ENCODE measurements at places on chromosomes 3 and 15.

DNA sequence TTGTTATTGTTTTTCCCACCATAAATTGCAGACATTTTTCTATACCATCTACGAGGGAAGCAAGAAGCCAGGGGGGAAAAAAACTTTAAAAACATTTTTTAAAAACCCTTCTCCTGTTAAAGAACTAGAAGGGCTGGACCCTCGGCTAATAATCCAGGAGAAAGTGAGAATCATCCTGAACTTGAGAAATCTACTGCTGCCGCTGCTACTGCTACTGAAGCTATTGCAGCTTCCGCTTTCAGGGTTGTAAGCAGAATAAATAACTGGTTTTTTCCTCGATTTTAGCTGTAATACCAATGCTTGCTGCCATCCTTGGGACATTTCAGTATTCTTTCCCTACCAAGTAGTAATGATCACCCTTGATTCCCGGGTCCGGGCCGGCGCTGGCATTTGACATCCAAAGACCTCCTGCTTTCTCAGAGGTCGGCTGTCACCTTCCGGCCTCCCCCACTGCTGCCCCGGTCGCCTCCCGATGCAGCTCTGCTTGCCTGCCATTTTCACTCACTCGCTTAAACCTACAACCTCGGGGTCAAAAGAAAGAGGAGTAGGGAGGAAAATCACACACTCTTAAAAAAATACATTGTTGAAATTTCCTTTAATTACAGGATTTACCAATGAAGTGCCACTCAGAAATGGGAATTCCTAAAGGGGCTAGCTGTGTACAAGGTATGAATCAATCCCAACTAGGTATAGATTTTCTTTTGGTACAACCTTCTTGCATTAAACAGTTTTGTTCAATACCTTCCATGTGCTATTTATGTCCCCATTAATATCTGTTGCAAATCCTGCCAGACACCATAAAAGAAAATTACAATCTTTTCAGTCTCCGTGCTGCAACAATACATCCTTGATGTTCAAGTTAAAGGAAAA, 674 bp upstream of the MECOM start:
- no peak for DNase-seq

DNA sequence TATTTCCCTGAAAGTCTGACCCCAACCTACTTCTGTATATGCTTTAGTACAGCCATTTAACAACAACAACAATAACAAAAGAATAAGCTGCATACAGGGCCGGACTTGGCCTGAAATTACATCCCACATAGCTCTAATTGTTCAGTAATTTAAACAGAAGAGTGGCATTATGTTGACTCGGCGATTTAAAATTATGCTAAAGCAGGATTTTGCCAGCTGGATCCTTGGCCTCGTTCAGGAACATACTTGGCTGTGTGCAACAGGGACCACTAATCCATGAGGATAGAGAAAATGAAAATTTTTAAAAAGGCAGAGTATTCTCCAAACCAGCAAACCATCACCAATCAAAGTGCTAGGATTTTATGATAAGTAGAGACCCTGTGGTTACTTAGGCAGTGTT, 433.1 kb upstream of the RBMS3 start:
- no peak for DNase-seq

- no peak for DNase-seq
Measured at GRCh38 chr3:24299806-24300626, 194.6 kb downstream of the THRB start.

GRCh38 chr3:89046661-89047060, 60.8 kb upstream of the EPHA3 start:
- no peak for DNase-seq

GRCh38 chr3:8702560-8702959, 31.0 kb upstream of the CAV3 start:
- DNase-seq: no peak

DNA sequence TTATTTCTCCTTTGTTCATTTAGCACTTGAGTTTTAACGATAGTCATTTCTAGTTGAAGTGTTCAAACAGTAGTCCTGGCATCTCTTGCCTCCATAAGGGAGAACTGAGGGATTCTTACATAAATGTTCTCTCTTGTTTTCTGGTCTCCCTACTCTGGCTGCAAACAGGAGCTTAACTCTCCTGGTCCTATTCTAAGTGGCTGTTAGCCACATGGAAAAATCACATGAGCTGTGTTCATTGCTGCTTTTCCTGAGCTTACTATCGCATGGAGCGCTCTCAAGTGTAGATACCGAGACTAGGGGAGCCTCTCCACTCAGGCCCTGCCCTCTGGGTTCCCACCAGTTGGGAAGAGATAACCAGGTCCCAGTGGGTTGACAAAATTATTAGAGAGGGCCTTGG, 403.1 kb upstream of the TPM1 start:
- no peak for DNase-seq

DNA sequence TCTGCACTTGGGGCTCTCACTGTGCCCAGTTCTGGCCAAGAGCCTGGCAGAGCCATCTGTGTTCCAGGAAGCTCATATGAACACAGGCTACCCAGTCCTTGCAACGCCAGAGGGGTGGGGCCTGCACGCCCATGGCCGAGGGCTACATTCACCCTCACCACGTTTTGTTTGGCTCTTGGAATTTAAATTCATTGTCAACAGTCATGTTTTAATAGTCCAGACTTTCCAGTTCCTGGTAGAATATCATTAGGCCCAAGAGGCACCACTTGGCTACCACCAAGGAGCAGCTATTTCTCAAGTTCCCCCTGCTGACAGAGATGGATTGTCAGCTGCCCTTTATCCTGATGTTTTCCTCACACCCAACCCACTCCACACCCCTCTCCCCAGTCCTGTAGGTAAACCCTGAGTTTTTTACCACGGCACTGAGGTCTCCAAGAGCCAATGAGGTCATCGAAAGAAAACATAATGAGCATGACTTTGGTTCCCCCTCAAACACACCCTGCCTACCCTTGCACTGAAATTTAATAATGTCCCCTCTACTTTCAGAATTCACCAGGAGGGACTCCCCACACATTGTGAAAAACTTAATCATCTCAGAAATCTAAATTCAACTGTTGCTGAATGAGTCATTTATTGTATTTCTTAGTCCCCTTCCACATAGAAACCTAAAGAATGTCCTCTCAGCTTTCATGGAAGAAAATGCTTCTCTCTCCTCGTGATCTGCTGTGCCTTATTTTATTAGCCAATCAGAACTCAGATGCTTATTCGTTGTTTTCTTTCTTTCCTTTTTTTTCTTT, 125.1 kb downstream of the SHQ1 start:
- DNase-seq: peak; percentile 2

- no peak for DNase-seq
Measured at GRCh38 chr3:197881270-197881969, 68.6 kb upstream of the RPL35A start.

DNA sequence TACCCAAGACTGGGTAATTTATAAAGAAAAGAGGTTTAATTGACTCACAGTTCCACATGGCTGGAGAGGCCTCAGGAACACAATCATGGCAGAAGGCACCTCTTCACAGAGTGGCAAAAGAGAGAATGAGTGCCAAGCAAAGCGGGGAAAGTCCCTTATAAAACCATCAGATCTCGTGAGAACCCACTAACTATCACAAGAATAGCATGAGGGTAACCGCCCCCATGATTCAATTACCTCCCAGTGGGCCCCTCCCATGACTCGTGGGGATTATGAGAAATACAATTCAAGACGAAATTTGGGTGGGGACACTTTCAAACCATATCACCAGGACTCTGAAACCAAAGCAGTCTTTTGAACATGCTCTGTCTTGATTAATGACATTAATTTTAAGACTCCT, 7.0 kb downstream of the RTP3 start:
- no peak for DNase-seq

DNA sequence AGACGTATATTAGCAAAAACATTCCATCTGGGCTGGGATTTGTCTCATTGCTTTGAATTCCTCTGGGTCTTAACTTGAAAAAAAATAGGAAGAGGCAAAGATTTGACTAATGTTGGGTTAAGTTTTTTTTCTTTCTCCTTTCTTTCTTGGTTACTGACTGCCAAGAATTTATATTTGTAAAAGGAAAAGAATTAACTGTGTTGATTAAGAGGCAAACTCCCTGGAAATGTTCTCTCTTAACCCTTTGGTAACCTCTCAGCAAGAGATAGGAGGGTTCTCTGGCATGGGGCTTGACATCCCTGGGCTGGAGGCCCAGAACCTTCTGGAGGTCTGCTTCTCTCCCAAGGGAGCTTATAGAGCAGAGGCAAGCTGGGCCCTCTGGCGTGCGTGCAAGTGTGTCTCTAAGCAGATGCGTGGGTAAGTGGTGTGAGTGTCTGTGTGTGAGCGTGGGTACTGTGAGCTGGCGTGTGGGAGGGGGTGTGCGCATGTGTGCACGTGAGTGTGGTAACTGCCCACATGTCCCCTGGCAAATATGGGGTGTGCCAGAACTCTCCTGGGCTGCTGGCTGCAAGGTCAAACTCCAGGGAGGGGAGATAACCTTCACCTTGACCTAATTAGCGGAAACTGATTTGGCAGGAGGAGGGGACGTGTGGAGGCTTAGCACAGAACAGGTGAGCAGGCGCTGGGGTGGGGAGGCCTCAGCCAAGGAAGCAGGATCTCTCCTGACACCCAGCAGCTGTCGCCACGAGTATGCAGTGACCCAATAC, 49.4 kb upstream of the MAGEF1 start:
- DNase-seq: no peak

DNA sequence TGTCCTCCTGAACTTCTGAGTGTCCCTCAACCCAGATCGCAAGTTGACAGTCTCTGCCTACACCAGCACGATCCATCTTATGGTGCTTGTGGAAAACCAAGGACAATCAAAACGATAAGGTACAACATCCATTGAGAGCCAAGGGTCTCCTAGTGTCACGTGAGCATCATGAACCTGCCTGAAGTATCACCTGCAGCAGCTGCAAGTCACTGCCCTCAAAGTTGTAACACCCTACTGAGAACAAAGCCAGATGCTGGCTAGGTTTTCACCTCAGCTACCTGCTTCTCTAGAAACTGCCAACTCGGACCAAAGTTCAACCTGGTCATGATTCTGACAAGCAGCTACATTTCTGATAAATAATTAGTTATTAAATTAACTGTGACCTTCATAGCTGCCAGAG, 17.5 kb downstream of the C2CD4B start:
- no peak for DNase-seq

DNA sequence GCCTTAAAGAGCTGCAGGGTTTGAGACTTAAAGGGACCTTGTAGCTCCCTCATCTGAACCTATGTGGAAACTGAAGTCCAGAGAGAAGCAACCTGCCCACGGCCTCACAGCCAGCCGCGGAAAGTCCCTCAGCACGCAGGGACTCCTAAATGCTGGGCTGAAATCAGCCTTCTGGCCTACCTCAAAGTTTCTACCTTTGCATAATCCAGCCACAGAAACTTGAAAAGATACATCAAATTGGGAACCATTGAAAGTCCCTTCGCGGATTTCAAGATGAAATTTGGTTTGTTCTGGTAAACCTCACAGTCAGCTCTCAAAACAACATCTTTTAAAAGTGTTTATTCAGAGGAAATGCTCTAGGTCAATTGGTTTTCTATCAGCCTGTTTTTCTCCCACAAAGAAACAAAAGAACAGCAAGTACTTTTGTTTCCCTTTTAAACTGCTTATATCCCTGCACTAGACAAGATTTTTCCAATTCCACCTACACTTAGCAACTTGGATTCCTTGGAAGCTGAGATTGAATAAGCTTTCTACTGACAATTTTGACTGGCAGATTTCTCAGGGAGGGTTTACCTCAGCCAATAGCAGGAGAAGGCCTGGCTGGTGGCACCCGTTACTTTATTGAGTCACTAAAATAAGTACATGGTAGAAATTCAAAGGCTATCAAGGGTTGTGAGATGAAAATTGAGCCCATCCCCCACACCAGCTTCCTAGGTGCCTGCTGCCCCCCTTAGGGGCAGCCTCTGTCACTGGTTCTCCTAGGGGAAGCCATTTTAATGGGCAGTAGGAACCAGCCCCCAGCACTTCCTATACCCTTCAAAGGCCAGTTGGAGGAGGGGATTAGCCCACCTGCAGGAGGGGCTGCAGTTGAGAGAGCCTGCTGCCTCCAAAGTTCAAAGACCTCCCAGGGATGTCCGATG, 171.2 kb downstream of the ADAMTS17 start:
- no peak for DNase-seq

GRCh38 chr15:50181969-50182218, at the start of gene SLC27A2:
SLC27A2 (plus strand) TSS chr15:50182196; CDS start chr15:50182428, 232 bp downstream.
- DNase-seq: no peak

- DNase-seq: no peak
Measured at GRCh38 chr3:55609230-55609827, 122.2 kb upstream of the WNT5A start.

GRCh38 chr3:45381168-45381852, 7.1 kb upstream of the LARS2 start:
- no peak for DNase-seq

GRCh38 chr3:178359728-178360127, 176.5 kb upstream of the KCNMB2 start:
- DNase-seq: no peak

GRCh38 chr3:62101488-62101887, 271.9 kb downstream of the FEZF2 start:
- DNase-seq: peak; percentile 32

- DNase-seq: no peak
Measured at GRCh38 chr3:127307916-127308315, 20.1 kb upstream of the PRR20G start.

DNA sequence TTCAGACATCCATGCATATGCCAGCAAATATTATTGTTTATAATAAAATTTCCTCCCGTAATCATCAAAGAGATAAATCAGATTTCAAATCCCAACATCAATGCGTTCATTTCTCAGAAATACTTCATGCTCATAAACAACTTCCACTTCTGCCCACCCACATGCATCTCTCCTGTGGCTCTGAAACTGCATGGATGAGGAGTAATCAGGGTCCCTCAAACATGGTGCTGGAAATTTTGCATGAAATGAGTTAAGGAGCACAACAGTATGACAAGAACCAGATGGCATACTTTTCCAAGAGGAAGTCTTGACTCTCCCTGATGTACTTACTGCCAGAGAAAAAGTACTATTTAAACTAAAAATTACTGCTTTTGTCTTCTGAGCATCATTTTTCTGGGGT, 26.9 kb upstream of the MFSD1 start:
- no peak for DNase-seq

DNA sequence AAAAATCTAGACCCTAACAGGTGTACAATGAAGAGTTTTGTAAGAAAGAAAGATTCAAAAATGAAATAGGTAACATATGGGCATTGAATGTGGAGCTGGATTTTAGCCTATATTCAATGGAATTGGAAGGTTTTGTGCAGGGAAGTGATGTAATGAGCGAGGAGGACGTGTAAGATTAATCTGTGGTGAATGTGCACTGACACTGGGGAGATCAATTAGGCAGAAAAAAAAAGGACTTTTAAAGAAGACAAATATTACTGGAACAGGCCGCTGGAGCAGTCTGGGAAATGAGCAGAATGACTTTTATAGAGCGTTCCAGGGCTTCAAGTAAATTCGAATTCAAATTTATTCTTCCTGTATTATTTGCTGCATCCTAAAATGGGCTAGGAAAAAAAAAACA, 55.2 kb downstream of the PDIA5 start:
- DNase-seq: no peak

- DNase-seq: no peak
Measured at GRCh38 chr3:23654571-23654970, 151.2 kb upstream of the UBE2E1 start.

- DNase-seq: peak; percentile 43
Measured at GRCh38 chr3:197466586-197467399, 89.0 kb downstream of the BDH1 start.
